Cardiac fibroblast (primary cell): ENCODE measurements at places on chromosomes 3 and 15.

DNA sequence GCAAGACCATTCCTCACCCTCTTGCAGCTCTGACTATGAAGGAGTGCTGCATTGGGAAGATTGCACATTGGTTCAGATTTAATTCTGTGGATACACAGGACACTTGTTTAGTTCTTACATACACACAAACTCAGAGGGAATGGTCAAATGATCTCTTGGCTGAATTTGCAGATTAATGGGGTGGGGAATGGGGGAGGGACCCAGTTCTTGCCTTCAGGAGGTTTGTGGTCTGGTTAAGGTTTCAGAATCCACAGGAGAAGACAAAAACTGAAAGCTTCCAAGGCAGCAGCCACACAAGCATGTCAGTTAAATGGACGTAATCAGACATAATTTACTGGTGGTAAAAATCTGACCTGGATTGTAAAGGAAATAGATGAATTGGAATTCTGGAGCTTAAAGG is 257.1 kb upstream of the ROPN1 start:
- no peak for DNase-seq

DNA sequence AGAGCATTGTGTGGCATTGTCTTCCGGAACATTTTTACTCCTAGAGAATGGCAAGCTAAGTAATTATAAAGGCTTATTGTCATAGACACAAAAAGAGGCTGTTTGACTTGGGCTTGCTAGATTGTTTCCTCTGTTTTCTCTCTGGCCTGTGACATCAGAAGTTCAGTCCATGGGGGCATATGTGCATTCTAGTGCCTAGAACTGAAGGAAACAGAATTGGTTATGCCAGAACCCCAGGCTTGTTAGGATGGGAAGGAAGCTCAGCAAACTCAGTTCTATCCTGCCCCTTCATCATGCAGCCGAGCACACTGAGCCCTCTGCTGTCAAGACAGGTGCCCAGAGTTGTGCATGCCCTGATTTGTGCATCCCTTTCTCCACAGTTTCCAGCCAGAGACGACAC is 131.3 kb downstream of the PDE8A start:
- no peak for DNase-seq

- no peak for DNase-seq
Observed at GRCh38 chr3:106256249-106256957, 387.6 kb upstream of the CBLB start.

DNA sequence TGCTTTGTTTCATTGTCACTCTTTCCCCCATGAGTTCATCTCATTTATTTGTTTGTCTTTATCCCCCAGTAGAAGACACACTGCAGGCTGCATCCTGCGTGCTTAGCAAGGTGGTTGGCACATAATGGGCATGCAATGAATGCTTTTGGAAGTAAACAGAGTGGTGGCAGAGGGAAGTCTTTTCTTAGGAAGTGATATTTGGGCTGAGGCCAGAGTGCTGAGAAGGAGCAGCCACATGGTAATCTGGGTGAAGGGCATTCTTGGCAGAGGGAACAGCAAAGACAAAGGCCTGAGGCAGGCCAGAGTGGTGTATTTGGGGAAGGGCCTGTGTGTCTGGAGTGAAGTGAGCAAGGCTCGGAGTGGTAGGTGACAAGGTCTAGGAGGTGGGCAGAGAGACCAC is 17.7 kb upstream of the ADAMTS7 start:
- no peak for DNase-seq

DNA sequence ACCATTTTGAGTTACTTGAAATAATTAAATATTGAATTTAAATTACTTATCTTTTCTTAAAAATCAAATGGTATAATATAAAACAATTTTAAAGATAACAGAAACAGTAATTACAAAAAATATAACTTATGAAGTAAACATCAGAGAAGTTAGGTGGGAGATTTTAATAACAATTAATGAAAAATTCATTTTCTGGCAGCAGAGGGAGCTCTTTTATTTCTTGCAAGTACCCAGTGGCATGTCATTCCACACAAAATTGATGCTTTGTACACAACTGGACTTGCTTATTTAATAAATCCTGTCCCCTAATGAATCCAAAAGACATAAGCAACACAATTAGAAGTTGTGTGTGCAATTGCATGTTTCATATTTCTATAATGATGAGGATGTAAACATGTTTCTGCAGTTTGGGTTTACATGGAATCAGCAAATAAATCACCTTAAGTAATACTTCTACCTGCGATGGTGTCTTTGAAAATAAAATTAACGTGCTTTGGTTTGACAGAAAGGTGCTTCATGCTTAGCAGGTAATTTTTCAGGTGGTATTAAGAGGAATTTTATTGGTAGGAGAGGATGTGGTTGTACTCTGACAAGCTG is 861.3 kb downstream of the ZPLD1 start:
- peak; percentile 9 for DNase-seq

GRCh38 chr3:72263223-72263990 is 478.5 kb upstream of the PROK2 start:
- peak; percentile 11 for DNase-seq

DNA sequence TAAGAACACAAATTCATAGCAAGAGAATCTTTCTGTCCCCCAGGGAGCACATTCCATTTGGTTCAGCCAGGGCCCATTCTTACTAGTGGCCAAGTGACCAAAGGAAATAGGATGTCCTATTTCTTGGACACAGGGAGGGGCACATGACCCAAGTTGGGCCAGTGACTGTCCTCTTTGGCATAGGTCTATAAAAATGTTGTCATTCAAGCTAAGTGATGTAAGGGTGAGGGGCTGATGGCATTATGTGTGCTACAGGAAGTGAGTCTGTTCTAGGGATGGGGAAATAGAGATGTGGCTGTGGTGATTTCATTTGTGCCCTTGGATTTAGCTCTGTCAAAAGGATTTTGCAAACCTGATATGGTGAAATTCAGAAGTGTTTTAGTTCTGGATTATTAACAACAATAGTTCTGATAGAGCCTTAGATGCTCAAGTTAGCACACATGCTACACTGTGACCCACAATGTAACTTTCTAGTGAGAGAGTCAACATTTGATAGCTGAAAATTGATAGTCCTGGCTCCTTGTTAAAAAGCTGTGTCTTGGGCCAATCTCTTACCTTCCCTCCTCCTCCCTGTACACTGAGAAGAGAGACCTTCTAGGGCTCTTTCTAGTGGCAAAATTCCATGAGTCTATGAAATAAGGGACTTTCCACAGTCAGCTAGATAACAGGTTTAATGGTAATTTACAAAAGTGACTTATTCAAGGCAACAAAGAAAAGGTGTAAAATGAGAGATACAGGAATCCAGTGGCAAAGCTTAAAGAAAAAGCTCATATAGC is 117.2 kb downstream of the THRB start:
- peak; percentile 15 for DNase-seq

DNA sequence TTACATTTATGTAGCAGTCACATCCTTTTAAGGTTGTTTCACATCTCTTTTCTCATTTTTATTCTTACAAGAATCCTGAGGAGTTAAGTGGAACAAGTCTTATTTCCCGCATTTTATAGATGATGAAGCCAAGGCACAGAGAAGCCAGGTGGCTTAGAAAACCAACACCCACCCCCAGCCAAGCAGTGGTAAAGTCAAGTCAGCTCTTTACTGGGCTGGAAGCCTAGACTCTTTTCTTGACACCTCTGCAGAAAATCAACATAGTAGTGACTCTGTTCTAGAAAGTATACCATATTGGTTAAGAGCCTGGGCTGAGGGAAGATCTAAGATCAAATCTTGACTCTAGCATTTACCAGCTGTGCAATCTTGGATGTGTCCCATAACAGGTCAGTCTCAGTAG is 195.7 kb downstream of the KCNAB1 start:
- no peak for DNase-seq

DNA sequence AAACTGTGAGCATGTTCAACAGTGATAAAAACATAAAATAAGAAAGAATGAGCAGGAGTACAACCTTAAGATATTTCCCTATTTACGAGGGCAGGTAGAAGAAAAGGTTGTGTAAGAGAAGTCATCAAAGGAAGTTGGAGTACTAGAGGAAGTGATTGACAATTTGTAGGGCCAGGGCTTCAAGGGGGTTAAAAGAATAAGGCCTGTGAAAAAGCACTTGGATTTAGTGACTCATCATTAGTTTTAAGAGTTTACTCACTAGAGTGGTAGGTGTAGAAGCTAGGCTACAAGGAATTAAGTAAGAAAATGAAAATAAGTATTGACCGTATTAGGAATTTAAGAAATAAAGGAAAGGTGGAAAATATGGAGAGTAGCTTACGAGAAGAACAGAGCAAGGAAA is 23.6 kb downstream of the KCNMB3 start:
- DNase-seq, result peak; percentile 35

DNA sequence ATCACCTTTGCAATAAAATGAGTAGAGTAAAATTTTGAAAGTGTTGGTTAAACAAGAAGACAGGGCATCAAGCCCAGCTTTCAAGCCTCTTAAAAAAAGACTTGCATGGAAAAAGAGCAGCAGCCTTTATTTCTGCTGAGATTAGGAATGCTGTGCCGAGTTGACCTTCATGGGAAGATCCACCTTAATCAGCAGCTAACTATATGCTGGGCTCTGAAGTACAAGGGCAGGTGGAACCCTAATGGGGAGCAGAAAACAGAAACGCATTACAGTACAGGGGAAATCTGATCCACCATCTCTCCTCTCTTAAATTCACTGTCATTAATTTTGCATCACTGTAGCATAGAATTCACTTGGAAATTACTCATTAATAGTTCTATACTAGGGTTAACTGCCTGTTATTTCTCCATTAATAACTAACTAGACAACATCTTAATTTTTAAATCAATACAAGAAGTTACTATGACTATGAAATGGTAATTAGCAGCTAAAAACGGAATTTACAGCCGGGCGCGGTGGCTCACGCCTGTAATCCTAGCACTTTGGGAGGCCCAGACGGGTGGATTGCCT is 133.6 kb downstream of the GHSR start:
- DNase-seq, result no peak

GRCh38 chr3:9978710-9979305 is 7.8 kb downstream of the EMC3 start:
- DNase-seq, result no peak

DNA sequence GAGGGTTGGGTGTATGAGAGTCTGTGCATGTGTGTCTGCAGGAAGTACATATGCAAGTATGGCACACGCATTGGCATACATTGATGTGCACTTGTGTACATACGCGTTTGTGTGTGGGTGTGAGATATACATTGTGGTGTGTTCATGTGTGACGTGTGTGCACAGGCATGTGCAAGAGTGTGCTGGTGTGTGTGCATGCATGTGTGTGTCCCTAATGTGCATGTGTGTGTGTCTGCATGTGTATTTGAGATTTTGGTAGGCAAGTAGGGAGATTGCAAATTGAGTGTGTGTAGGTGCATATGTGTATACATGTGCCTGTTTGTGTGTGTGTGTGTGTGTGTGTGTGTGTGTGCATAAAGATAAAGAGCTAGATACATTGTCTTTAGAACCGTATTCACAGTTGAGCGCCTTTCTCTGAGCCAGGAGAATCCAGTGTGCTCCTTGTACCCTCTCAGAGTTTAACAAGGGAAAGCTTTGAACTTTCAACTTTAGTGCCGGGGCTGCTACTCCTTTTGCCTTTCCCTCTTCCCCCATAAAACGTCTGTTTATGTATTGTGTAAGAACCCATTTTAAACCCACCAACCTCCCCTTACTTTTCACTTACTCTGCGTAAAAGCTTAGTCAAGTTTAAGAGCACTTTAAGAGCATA is 152.4 kb upstream of the CHL1 start:
- no peak for DNase-seq

DNA sequence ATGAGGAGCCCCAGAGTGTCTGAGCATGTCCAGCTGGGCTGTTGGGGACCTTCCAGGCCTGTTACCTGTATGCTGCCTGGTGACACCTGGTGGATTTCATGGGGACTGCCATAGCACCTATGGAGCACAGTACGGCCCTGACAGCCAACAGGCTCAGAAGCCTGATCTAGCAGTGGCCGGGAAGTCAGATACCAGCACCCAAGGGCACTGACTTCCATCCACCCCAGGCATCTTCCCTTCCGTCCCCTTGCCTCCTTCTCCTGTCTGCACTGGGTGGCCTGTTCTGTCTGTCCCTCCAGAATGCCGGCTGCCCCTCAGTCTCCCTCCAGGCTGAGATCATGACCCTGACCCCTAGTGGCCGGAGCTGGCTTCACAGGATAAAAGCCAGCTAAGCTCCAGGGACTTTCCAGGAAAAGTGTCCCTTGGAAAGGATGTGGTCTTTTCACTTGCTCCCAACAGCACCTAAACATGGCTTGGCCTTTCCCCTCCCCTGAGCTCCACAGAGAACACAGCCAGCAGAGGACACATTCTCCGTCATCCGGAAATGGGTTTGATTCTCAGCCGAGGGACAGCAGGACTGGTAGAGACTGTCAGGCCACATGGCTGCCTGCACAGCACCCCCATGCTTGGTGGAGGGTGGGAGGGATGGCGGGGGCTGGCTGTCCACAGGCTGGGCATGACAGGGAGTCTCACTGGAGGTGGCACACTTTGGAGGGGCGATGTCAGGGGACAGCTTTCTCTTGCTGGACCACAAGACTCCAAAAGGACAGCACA is 9.5 kb downstream of the RPS17 start:
- DNase-seq, result peak; percentile 61

DNA sequence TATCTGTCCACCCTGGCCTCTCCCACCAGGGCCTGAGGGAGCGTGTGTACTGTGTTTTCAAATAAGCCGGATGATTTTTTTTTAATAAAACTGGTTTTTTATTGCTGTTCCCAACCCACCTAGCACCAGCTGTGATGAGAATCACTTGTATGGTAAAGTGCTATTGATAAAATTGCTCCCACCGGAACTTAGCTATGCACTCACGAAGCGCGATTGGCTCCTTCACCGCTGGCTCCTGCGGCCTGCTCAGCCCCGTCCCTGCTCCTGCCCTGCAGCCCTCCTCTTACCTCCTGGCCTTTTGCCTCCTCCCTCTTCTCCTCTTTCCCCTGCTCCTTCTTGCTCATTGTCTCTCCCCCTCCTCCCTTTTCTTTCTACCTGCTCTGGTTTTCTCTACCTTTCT is 183.7 kb downstream of the TLE3 start:
- DNase-seq, result no peak

DNA sequence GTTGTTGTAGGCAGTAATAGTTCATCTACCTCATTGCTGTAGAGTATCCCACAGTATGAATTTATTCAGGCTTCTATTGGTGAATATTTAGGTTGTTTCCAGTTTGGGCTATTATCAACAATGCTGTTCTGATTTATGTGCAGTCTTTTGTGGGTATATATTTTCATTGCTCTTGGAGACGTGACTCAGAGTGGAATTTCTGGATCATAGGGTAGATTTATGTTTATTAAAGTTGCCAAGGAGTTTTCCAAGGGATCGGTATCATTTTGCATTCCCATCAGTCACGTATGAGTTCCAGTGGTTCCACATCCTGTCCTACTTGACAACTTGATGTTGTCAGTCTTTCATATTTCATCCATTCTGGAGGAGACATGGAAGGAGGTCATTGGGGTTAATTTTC is 8.4 kb upstream of the HRH1 start:
- DNase-seq, result peak; percentile 81

DNA sequence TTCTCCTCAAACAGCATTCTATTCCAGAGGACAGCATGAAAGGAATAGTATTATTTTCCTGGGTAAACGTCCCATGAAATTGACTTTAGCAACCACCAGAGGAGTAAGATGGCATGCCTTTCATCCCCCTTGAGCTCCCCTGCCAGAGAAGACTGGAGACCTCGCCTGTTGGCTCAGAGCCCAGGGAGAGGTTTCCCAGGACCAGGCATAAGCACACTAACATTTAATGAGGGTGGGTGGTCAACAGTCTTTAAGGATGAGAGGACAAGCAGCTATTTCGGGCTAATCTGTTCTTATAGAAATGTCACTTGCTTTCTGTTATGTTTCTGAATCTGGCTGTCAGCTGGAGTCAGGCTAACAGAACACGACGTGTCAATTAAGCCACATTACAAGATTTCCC is 390.5 kb downstream of the GABRG3 start:
- DNase-seq, result no peak
